ENCODE measurements at places on chromosomes 3 and 15.

- no peak for DNase-seq
Observed at GRCh38 chr3:184381261-184382224, 1.7 kb downstream of the CHRD start.

GRCh38 chr15:90681480-90681879 is 35.7 kb upstream of the BLM start:
- peak; percentile 84 for DNase-seq

GRCh38 chr3:152031321-152031720 is 157.9 kb downstream of the SUCNR1 start:
- peak; percentile 56 for DNase-seq

- DNase-seq = peak; percentile 13
Observed at GRCh38 chr3:156474560-156475389, 80.1 kb downstream of the SSR3 start.

DNA sequence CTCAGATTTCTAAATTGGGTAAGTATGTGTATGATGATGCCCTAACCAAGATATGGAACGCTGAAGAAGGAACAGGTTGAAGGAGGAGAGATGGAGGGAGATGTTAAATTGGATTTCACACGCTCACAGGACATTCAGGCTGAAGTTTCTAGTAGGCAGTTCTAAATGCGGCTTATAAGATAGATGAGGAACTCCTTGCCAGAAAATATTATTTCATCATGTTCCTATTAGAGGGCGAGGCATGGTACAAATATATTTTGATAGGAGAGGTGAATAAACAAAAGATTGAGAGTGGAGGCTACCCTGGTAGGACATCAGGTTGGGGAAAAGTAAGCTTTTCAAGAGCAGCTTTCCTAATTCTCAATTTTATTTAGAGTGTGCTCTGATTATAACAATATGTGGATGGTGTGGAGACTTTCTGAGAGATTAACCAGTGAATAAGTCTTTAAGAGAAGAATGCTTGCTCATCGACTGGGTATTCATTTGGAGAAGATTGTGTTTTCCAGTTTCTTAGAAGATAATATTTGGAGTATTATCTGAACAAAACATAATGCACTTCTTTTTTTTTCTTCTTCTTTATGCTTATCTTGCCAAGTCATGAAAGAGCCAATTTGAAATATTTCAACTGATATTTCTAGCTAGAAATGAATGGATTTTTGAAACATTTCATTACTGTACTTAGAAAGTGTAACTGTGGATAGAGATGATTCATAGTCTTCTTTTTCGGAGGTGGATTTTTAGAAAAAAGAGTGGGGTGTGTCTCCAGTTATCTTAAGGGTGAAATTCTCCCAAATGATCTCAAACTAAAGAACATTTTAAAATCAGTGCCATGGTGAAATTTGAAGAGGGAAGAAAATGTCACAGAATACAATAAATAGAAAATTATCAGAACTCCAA is 88.5 kb downstream of the B3GALNT1 start:
- DNase-seq = no peak

- DNase-seq = no peak
Observed at GRCh38 chr3:33091746-33092145, 5.2 kb downstream of the GLB1 start.

GRCh38 chr3:64251019-64251418 is 25.8 kb upstream of the PRICKLE2 start:
- DNase-seq = no peak

DNA sequence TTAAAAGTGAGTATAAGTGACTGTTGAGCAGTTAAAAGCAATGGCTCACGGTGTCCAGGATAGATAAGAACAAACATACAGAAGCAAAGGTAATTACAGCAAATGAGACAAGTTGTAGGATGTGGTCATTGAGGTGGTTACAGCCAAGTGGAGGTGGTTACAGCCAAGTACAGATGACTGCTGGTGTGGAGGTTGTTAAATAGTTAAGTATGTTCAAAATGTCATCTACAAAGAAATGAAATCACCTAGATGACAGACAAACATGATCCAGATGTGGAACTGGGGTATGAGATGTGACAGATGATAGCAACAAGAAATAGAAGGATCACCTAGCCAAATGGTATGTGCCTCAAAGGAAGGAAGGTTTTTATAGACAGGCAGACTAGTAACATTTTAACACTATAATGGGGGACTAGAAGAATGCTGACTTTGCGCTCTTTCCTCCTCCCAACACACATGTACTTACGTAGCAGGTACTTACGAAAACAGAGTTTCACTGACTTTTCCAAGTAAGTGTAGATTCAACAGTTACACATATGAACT is 6.8 kb upstream of the ANKRD28 start:
- no peak for DNase-seq

GRCh38 chr3:124763206-124763605 is 33.0 kb downstream of the UMPS start:
- no peak for DNase-seq

DNA sequence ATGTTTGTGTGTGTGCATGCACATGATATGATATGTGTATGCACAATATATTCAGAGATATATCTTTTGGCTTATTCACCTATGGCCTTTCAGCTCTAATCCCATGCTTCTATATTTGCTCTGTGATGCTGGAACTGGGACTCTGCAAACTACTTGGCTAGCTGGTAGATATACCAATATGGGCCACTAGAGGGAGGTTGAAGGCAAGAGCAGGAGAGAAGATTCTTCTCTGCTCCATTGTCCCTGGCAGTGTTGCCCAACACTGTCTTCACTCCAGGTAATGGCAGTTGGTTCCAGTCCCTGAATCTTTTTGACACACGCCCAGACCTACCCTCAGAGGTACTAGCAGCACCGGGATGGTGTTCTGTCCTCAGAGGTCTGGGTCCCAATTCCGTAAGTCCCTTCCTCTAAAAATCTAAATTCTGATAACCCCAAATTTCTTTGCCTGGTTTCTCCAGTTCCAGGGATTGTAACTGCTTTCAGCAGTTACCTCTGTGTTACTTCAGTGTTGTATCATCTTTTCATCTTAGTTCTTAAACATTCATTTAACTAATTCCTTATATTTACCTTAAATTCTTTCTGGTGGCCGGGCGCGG is 44.7 kb downstream of the GTPBP8 start:
- DNase-seq = peak; percentile 47

DNA sequence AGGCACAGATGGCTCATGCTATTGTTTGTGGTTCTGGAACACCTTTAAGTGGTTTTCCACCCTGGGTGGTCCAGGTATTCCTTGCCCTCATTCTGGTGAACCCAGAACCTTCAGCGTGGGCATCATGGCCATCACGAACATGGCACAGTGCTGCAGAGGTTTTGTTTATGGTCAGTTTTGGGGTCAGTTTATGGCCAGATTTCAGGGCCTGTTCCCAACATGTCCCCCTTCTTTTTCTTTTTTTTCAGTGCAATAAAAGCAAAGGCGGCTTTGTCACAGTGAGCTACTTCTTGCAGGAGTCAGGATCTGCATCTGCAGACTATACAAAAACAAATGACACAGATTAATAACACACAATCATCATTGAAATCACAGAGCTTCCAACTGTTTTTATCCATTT is 1085.0 kb upstream of the ALCAM start:
- no peak for DNase-seq

GRCh38 chr3:29057326-29057725 is 223.5 kb upstream of the RBMS3 start:
- DNase-seq = peak; percentile 10

GRCh38 chr3:111069974-111070771 is 1.4 kb upstream of the NECTIN3 start:
- peak; percentile 30 for DNase-seq

DNA sequence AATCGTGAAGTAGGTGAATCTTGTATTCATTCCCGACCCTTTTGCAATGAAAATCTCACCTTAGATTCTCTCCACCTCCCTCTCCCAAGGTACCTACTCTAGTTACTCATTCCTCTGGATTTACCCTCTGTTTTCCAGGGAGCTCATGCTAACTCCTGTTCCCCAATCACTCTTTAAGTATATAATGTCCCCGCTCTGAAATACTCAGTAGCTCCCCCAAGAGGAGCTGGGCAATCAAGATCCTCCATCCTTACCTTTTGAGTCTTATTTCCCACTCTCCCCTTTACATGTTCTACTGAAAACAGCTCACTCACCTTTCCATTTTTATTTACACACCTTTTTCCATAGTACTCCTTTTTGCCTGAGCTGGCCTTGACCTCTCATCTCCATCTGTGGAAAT is 599.9 kb downstream of the RBMS3 start:
- DNase-seq = no peak

DNA sequence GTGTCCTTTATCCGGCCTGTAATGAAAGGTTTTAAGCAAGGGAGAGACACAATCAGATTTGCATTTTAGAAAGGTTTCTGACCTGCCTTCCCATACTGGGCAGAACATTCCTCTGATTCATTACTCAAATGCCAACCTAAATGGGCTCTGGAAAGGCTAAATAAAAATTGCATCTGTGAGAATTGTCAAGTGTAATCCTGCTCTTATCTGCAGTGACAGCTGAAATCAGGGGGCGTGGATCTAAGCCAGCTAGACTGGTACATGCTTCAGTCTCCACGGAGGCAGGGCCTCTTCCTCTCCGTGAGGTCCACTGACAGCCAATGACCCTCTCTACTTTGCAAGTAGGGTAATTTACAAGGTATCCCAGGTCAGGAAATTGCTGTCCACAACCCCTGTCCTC is 32.5 kb upstream of the MINAR1 start:
- DNase-seq = peak; percentile 11

DNA sequence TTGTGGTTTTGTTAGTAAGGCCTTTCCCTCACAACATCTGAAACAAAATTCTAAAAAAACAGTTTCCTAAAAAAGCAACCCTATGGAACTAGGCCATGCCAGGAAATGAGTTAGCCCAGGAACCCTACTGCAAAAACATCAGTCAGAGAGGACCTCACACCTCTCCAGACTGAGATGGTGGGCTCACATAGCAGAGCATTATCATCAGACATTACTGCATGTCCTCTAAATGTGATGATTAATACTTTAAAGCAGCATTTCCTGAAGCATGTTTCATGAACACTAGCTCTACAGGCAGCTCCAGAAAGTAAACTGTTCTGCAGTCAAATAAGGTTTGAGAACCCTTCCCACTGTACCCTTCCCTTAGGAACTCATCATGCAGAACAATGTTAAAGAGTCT is 232.3 kb upstream of the MRPL3 start:
- no peak for DNase-seq

- DNase-seq = no peak
Observed at GRCh38 chr3:56813653-56813960, 11.9 kb upstream of the ARHGEF3 start.
